Stimulated activated CD8-positive, alpha-beta memory T cell treated with anti-CD3 and anti-CD28 coated beads, Interleukin-7, amount 100 ng/mL, for 24 hours (primary cell): ENCODE measurements at places on chromosomes 6 and 20.

DNA sequence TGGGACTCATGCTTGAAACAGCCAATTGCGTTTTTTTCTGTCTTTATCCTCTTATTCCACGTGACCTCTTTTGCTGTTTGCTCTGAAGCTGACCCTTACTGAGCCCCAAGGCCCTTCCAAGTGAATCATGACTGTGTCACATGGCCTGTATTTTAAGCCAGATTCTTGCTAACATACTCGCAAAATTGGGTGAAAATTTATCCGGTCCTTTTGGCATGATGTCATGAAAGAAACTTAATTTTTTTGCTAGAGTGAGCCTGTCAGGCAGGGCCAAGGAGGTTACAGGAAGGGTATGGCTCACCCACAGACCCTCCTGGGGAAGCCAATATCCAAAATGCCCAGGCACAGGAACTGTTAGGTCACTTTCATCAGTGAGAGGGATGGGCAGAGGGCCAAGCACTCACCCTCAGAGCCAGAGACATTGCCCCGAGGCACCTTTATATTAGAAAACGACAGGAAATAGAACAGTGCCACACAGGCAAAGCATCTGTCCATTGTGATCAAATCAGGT lies 296.7 kb downstream of the CDH26 start:
- DNase-seq, result no peak

DNA sequence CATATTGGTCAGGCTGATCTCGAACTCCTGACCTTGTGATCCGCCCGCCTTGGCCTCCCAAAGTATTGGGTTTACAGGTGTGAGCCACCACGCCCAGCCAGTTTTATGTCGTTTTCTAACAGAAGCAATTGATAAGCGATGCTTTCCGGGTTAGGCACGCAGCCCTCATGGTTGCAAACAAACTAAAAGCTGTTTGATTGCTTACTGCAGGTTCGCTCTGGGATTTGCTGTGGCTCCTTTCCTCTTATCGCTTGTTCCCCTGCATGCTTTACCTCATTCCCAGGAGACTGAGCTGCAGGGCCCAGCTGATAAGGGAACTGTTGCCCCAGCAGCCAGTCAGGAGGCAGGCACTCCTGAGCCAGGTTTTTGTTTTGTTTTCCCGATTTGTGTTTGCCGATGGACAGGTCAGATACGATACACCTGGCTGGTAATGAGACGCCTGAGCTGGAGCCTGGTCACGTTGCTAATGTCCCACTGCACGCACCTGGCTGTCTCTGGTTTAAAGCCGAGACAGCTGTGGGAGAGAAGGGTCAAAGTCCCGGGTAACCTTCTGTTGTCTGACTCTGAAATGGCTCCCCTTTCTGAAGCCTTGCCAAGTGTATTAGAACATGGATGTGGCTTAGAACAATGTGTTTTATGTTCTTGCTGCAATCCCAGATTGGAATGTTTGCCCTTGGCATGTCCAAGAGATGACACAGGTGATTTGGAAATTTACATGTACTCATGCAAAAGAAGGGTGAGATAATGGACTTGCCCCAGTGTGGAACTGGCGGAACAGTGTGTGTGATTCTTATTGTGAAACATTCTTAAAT lies 19.9 kb downstream of the DSP start:
- no peak for DNase-seq

DNA sequence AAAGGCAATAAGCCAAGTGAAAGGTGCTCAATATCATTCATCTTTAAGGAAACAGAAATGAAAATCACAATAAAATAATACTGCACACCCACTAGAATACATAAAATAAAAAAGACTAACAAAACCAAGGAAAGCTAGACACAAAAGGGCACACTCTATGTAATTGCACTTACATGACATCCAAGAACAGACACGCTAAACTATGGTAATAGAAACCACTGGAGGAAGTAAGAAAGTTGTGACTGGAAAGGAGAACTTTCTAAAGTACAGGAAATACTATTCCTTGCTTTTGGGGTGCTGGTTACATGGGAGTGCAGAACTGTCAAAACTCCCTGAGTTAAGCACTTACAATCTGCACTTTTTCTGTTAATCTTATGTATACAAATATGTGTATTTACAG lies 253.7 kb upstream of the RUNX2 start:
- no peak for DNase-seq

GRCh38 chr20:49867453-49868215 lies 47.7 kb downstream of the SPATA2 start:
- no peak for DNase-seq

- no peak for DNase-seq
These were observed 141.3 kb downstream of the FUT9 start for GRCh38 chr6:96157018-96157565.

GRCh38 chr6:21915707-21916260 lies 322.2 kb downstream of the SOX4 start:
- no peak for DNase-seq

DNA sequence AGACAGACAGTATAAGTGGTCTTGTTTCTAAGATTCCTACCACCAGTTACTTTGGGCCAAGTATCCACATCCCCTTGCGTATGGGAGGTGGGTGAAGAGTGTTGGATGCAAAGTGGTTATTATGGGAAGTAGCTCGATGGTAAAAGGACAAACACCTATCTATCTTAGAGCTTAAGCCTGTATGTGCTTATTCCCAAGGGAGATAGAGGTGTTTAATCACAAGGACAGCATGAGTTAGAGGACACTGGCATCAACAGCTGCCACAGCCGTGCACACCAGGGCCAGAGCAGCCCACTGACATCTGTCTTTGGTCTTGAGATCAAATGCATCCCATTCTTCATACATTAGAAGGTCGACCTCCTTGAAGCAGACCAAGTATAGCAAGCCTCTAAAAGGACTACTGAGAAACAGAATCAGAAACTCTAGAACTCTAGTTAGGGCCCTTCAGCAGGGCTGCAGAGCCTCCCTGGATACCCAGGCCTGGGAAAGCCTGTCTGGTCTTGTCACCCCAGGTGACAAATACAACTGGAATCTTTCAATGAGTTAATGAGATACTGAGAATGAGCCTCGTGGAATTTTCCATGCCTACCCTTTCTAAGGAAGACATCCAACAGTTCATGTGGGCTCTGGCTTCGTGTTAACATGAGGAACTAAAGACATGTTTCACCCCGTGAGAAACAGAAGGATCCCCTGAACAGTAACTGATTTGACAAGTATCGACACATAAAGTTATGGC lies 28.7 kb downstream of the TXNDC5 start:
- no peak for DNase-seq

GRCh38 chr6:106692819-106693208 lies 63.4 kb downstream of the QRSL1 start:
- DNase-seq, result no peak

DNA sequence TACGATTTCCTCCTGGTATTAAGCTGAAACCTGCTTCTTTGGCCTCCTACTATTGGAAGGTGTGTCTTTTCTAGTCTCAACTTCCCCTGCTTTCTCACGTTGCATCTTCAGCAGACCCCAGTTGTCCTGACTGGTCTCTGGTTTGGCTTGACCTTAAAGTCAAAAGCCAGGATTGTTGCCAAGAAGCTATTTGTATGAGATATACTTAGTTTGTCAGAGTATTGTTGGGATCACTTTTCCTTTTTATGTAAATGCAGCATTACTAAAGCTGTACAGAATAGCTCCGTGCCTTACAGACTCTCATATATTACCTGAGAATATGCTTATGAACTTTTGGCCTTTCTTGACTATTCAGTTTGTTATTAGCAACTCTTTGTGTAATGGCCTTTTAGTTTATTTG lies 61.1 kb downstream of the TSPYL4 start:
- no peak for DNase-seq

DNA sequence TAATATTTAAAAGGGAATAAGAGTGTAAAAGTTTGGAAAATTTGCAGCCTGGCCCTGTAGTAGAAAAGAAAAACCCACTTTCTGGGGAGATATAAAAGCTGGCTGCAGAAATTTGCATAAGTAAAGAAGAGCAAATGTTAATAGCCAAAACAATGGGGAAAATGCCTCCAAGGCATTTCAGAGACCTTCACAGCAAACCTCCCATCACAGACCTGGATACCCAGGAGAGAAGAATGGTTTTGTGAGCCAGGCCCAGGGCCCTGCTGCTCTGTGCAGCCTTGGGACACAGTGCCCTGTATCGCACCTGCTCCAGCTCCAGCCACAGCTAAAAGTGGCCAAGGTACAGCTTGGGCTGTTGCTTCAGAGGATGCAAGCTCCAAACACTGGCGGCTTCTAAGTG lies 113.8 kb downstream of the BTBD9 start:
- no peak for DNase-seq

- DNase-seq, result no peak
These were observed 86.4 kb upstream of the CBLN4 start for GRCh38 chr20:56091628-56092234.

GRCh38 chr20:51379601-51380341 lies 162.7 kb downstream of the NFATC2 start:
- DNase-seq, result no peak
